ENCODE measurements at places on chromosomes 5 and 9. TPM values are rescaled to one million over a fixed set of nuclear protein-coding genes. Genes with fewer than 3 reads are reported as not detected.

DNA sequence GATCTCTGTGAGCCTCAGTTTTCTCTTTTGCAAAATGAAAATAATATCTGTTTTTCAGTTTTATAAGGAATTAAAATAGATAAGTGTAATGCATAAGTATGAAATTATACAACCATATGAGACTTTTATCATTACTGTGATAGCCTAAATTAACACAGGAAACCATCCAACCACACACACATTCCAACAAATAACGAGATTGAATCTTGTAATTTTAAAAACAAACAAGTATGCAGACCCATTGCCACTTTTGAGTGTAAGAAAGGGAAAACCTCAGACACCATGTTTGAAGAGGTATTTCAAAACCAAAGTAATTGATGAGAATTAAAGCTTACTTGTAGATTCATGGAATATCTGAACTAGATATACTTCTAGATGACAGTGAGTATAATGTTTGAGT, 32.0 kb downstream of the XRCC4 start:
- no peak for ATAC-seq

GRCh38 chr5:172630482-172630881, 10.6 kb upstream of the NEURL1B start:
- ATAC-seq = no peak

DNA sequence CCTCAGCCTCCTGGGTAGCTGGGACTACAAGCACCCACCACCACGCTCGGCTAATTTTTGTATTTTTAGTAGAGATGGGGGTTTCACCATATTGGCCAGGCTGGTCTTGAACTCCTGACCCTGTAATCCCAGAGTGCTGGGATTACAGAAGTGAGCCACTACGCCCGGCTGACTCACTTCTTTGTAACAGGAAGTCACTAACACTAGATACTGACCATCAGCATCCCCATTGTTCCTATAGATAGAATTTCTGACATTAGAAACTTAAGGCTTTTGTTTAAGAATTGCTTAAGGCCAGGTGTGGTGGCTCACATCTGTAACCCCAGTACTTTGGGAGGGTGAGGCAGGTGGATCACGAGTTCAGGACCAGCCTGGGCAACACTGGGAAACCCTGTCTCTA, 42.2 kb downstream of the LEAP2 start:
- no peak for ATAC-seq

GRCh38 chr9:136075134-136075841, 19.8 kb downstream of the NACC2 start:
- ATAC-seq = no peak

- ATAC-seq = peak; percentile 82
Measured at GRCh38 chr9:134294153-134295071, 31.8 kb upstream of the RXRA start.

GRCh38 chr5:172452398-172453205, 1.7 kb downstream of the SH3PXD2B start:
- peak; percentile 41 for ATAC-seq

GRCh38 chr5:36722900-36723299, 116.5 kb downstream of the SLC1A3 start:
- ATAC-seq = no peak

DNA sequence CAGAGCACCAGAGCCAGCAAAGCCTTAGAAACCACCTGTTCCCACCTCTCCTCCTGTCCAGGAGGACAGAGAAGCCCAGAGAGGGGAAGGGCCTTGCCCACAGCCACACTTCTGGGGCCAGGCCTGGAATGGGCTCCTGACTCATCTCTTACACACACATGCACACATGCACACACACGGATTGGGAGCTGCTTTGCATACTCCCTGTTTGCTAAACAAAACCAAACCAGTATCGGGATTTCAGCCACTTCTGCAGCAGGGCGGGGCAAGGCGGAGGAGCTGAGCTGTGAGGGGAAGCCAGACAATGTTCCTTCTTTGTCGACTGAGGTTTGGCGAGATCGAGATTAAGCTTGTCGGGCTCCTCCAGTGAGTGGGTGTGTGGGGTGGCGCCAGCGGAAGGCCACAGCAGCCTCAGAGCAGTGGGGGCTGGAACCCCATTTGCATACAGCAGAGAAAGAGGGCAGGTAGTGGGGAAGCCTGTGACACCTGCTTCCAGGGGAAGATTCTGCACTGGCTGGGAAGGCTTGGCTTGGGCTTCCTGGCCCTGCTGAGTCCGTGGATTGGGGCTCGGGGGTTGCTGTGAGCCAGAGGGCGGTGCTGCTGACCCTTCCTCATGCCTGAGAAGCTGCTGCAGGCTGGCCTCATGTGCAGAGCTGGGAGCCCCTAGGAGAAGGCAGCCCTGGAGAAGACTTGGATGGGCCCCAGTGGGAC, 16.1 kb downstream of the GFI1B start:
- ATAC-seq = peak; percentile 97

- peak; percentile 7 for ATAC-seq
Measured at GRCh38 chr5:78544561-78545201, 103.9 kb downstream of the LHFPL2 start.

GRCh38 chr9:16191691-16192402, 639.0 kb downstream of the CCDC171 start:
- peak; percentile 99 for ATAC-seq

DNA sequence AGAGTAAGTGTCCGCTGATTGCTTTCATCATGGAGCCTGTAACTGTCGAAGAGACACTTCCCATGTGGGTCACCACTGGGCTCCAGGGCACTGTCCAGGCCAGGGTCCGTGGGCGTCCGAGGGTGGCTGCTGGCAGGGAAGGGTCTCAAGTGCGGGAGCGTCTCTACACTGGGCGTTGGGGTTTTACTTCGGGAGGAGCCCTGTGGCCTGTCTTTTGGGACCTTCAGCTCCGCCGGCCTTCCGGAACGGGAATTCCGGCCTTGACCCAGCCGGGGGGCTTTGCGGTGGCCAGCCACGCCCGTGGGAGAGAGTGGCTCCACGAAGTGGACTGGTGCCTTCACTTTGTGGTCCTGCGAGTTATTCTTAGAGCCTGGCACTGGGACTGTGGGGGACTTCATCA, 86.2 kb downstream of the CAMSAP1 start:
- no peak for ATAC-seq

DNA sequence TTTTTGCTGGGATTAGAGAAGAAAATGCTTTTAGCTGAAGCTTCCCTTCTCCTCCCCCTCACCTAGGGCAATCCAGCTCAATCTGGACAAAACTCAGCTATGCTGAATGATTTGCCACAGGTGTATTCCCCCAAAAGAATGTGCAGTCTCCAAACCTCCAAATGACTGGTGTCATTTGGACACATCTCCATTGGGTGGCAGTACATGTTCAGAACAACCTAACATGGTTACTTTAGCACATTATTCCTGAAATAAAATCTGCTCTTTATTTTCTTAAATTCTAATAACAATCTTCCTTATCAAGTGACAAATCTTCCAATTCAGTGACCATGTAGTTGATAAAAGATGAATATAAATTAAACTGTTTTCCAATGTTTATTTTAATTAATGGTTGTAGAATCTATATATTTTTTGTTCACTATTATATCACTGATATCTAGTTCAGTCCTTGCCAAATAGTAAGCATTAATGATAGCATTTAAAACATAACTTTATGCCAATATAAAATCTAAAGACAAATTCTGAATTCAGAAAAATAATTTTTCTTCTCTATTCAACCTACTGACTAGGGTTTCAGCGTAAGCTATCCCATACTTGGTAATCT, 61.3 kb upstream of the MOCS2 start:
- no peak for ATAC-seq

GRCh38 chr9:127776195-127776923, 2.1 kb downstream of the SH2D3C start:
- no peak for ATAC-seq

GRCh38 chr9:4689687-4690104, 10.3 kb downstream of the CDC37L1 start:
- no peak for ATAC-seq

GRCh38 chr9:102049586-102050246, 311.3 kb upstream of the GRIN3A start:
- ATAC-seq = no peak

- no peak for ATAC-seq
Measured at GRCh38 chr9:108727580-108728111, 128.1 kb downstream of the ACTL7B start.

GRCh38 chr5:100746730-100747129, 156.4 kb downstream of the ST8SIA4 start:
- ATAC-seq = no peak

- peak; percentile 32 for ATAC-seq
Measured at GRCh38 chr9:33524306-33524947, 376 bp downstream of the ANKRD18B start.

GRCh38 chr5:38532165-38532669, 24.2 kb downstream of the LIFR start:
- peak; percentile 8 for ATAC-seq

DNA sequence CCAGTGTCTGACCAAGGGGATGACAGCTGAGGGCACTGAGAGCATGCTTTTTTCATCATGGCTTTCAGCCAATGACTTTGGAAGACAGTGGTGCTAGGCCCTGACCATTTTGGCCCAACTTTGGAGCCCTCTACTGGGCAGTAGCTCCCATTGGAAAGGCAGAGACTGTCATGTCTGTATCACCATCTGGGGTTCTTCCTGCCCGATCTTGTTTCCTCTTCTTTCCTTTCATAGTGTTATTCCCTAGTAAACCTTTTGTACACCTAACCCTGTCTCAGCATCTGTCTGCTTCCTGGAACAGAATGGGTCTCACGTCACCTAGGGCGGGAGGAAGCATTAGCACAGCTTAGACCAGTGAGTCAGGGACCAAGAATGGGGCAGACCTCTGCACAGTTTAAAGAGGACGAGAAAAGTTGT, 97.4 kb upstream of the MAST4 start:
- ATAC-seq = no peak

DNA sequence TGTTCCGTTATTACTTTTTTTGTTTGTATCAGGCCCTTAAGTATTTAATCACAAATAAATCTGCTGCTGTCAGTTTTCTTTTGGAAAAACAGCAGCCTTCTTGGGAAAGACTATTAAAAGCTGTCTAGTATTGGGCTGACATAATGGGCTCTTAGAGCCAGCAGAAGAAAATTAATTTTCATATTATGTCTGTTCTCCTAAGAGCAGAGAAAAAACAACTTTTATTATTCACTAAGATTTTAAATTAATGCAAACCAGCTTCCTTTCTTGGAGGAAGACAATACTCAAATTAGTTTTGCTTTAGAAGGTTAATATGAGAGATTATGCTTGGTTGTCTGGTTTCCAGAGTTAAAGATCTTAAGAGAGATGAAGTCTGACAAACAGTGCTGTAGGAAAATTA, 30.6 kb upstream of the GARNL3 start:
- no peak for ATAC-seq

The RBM22 gene
- total RNA-seq = 37.2 TPM

The KCNT1 gene
- 0.71 TPM for total RNA-seq

The C1QTNF3 gene
- 5.9 TPM for total RNA-seq

The GMCL2 gene
- not detected for total RNA-seq

The LRRTM2 gene
- total RNA-seq = 90.4 TPM

The PCDHB11 gene
- 0.75 TPM for total RNA-seq

The NUDT2 gene
- total RNA-seq = 30.5 TPM

The RASEF gene
- total RNA-seq = 1.3 TPM

The MGAT4B gene
- 37.5 TPM for total RNA-seq

The CTXN3 gene
- 2.2 TPM for total RNA-seq
